RPMI7951 (cell line): ENCODE measurements at places on chromosomes 2 and 18. TPM values are rescaled to one million over a fixed set of nuclear protein-coding genes. Genes with fewer than 3 reads are reported as not detected.

- DNase-seq = no peak
These were observed 607.3 kb downstream of the STK39 start for GRCh38 chr2:167640096-167640495.

The DLX1 gene
- total RNA-seq = 7.8 and 8.8 TPM in 2 replicates

The SERPINB13 gene
- not detected in 2 replicates for total RNA-seq

The TEX44 gene
- not detected in 2 replicates for total RNA-seq

DNA sequence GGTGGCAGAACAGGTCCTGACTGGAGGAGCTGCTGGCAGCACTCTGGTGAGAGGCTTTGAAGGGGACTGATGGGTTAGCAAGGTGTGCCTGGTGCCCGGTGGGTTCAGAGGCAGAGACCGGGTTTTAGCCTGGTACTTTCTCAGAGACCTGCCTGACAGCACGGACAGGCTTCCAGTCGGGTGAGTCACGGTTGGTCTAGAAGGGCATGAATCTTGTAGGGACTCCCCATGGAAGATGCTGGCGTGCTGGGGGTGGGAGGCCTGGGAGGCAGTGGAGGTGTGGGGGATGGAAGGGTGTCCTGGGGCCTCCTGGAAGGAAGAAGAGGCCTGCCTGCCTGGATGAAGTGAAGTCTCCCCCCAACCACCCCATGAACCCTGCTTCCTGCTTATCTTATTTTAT is 52.6 kb downstream of the ACKR3 start:
- DNase-seq = no peak

DNA sequence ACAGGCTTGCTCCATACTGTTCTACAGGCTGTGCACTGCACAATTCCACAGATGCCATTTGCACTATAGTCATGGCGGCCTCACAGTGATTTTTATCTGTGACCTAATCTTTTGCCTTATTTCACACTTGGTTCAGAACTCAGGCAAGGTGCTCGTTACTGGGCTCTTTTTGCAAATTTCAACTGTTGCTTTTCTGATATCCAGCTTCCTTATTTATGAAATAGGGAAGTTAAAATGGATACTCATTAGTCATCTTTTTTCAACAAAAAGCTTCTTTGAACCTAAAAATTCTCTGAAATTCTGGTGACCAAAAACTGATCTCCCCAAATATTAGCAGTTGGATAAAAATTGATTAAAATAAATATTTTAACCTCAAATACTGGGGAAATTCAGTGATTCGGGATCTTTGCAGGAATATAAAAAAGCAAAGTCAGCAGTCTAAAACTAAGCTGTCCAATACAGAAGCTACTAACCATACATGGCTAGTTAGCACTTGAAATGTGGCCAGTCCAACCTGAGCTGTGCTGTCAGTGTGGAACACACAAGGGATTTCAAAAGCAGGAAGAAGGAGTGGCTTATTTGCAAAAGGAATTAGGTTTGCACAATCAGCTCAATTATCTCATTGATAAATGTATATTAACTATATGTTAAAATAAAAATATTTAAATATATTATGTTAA is 134.4 kb downstream of the COL4A4 start:
- no peak for DNase-seq

DNA sequence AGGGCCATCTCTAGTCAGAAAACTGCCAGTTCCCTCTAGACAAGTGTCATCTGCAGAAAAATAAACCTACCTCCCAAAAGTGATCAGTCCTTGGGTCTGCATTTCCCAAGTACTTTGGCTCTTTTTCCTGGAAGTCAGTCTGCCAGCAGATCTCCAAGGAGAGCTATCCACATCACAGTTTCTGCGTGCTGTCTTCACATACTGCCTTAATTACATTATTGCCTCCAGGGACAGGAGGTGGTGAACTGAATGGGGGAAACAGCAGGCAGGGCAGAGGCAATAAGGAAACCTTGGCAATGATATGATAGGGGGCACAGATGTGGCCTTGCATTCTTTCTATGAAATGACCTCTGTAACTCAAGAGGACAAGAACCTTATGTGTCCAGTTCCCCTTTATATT is 105.9 kb upstream of the SIX2 start:
- peak; percentile 69 for DNase-seq

The REG1B gene
- not detected in 2 replicates for total RNA-seq

DNA sequence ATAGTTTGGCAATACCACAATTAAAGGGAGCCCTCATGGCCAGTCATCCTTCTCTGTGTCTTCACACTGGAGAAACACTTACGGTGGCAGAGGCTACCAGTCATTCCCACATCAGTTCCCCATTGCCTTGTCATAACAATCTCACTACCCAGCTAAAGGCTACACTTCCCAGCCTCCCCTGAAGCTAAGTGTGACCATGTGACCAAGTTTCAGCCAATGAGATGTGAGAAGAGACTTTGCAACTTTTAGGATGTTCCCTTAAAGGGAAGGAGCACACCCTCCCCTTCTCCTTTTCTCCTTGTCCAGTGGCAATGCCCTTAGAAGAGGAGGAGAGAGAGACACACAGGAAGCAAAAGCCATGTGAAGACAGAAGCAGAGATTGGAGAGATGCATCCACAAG is 89.0 kb upstream of the RAB12 start:
- DNase-seq = no peak

DNA sequence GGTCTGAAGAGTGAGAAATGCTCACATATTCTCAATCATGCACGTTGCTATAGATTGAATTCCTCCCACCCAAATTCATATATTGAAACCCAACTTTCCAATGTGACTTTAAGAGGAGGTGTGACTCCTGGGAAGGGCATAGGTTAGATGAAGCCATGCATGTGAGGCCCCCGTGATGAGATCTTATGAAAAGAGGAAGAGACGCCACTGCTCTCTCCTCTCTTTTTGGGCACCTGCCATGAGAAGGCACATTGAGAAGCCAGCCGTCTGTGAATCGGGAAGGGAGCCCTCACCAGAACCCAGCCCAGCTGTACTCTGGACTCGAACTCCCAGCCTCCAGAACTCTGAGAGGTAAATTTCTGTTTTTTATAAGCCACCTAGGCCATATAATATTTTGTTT is 842.6 kb upstream of the SALL3 start:
- DNase-seq = no peak

DNA sequence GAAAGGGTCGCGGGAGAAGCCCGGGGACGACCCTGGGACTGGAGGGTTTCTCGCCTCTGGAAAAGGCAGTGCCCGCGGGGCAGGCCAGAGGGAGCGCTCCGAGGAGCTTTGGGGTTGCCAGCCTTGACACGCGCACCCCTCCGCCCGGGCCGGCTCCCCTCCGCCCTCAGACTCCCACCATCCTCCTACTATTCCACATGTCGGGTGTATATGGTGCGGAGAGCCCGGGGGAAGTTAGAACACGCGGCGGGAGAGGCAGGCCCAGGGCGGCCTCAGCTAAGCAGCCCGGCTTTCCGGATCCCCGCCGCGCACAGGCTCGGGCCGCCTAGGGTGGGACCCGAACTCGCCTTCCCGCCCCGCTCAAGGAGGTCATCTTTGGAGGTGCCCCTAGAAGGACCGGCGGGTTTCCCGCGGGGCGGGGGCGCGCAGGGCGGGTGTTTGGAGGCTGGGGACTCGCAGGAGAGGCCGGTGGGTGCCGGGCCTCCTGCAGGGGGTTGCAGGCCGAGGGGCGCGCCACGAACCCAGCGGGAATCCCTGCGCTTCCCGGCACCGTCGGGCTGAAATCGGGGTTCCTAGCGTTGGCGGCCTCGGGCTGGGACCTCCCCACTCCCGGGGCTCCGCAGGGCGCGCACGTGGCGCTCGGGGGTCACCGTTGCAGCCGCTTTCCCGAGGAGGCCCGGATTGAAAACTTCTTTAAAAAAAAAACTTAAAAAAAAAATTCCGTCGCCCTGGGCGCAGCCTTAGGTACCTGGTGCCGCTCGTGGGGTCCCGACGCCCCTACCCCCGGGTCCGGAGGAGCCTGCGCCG is 3.7 kb downstream of the NFATC1 start:
- DNase-seq = no peak

The ACP1 gene
- 185 and 206 TPM in 2 replicates for total RNA-seq

The ANKRD30BL gene
- total RNA-seq = not detected in 2 replicates

GRCh38 chr18:24446953-24447538 is 13.4 kb upstream of the HRH4 start:
- DNase-seq = no peak

The ORMDL1 gene
- 75.7 and 84.3 TPM in 2 replicates for total RNA-seq

The SLC38A11 gene
- not detected in 2 replicates for total RNA-seq

The EVA1A gene
- total RNA-seq = 68.7 and 95.4 TPM in 2 replicates

The HS6ST1 gene
- total RNA-seq = 2.9 and 4.6 TPM in 2 replicates

- peak; percentile 33 for DNase-seq
These were observed 1.3 kb downstream of the SP9 start for GRCh38 chr2:174335988-174336500.

DNA sequence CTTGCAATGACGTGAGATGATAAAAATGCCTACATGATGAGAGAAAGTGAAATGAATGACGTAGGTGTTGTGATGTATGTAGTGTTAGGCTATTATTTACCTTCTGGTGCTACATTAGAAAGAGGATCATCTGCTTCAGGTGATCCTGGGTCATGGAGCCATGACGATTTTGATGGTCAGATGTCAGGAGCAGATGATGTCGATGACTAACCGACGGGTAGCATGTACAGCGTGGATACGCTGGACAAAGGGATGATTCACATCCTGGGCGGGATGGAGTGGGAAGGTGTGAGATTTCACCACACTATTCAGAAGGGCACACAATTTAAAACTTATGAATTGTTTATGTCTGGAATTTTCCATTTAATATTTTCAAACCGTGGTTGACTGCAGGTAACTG is 43.5 kb upstream of the ACVR1C start:
- DNase-seq = peak; percentile 16

The SRBD1 gene
- total RNA-seq = 13.4 and 19.7 TPM in 2 replicates

DNA sequence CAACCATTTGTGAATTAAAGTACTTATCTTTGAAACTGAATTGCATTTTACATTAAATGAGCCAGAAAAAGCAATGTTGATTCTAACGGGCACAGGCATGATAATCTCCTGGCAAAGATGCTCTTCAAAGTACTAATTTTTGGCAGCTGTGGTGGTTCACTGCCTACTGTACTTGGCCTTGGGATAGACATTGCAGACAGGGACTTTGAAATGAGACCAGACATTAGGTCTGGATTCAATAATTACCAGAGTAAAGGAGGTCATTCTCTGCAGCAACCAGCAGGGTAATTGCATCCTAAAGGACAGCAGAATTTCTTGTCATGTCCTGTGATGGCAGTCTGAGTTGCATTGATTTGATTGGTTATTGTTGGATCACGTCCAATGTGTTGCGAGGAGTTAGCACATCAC is 986.5 kb downstream of the TDRD15 start:
- DNase-seq = no peak

DNA sequence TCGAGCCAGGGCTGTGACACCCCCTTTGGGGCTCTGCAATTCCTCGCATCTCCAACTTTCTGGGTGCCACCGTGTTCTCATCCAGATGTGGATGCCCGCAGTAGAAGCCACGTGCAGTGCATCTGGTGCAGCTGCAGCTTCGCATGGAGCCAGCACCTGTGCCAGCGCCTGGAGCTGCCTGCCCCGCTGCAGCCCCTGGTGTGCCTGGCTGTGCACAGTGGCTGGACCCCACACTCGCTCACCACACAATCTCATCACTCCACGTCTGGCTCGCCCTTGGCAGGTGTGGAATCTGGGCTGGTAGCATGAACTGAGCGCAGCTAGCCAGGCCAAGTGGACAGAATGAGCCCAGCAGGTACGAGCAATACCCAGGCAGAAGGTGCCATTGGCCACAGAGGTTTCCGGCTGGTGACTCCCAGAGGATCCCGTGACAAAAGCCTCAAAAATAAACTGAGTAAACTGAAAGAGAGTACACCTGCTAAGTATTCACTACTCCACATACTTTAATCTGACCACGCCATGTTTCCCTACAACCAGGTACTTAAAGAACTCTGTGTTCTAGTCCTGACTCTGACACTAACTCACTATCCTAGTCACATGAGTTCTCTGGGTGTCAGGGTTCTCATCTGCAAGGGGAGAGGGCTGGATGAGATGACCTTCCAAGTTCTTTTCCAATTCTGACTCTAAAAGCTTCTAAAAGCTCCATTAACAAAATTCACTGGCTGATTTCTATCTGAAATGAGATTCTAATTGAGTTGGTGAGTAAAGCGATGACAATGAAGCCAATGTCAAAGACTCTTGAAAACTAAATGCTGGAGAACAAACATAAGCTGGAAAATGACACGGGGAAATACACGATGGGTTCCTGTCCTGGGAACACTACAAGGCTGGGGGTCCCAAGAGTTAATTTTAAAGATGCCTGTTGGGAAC is 37.1 kb downstream of the RNF152 start:
- no peak for DNase-seq

DNA sequence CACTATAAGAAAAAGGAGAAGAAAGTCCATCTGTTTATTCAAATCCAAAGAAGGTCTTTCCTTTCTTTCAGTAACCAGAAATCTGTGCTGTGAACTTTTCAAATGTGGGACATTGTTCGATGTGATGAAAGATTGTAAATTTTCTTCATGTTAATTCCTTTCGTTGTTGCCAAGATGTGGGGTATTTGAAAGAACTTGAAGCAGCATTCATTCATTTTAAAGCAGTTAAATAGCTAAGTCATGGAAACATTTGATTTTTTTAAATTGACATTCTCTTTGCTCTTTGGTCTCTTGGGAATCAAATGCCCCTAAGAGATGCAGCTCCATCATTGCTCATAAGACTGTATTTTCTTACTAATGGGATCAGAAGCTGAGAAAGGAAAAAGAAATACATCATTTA is 93.7 kb upstream of the EHBP1 start:
- DNase-seq = no peak

The CROCC2 gene
- total RNA-seq = 0.12 TPM in 1 of 2 replicates, not detected in the other

The PRKAG3 gene
- total RNA-seq = not detected in 2 replicates
